T-helper 17 cell (primary cell): ENCODE measurements at places on chromosomes 5 and 9. TPM values are rescaled to one million over a fixed set of nuclear protein-coding genes. Genes with fewer than 3 reads are reported as not detected.
A peak's percentile ranks its signal among the peaks of the same experiment; 100 is the strongest.

The DNAJC25 gene
- total RNA-seq = 3.6 TPM

The OTP gene
- total RNA-seq = not detected

The SPATA6L gene
- 5.7 TPM for total RNA-seq

DNA sequence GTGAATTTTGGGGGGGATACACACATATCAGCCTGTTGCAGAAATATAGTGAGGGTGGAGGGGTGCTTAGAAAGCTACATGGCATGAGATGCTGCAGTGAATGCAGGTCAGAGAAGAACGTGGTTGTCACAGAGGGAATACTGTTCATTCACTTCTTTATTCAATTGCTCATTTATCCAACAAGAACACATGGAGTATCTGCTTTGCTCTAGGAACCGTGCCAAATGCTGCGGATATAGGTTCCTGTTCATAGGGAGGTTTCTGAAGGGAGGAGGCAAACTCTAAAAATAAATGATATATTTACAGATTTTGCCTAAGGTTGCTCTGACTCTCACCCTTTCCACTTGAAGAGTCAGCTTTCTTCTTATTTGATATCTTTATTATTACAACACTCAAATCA lies 444.3 kb upstream of the CLINT1 start:
- no peak for DNase-seq

DNA sequence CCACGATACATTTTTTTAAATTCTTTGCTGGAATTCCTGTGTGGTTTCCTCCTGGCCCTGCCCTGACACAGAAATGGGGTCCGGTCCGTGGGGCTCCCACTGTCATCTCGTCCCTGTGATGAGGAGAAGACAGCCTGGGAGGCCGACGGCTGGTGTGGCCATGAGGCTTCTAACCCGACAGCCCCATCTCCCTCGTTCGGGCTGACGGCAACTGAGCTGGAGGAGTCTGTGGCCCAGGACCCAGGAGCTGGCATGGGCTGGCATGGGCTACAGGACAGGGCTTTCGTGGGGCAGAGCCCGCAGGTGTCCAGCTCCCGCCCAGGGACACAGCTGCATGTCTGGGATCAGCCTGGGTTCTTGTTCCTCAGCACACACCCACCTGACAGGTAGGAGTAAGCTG lies 13.8 kb downstream of the LCN9 start:
- DNase-seq = no peak

- DNase-seq = no peak
These were observed 450 bp downstream of the GPBP1 start for GRCh38 chr5:57174128-57174889.

DNA sequence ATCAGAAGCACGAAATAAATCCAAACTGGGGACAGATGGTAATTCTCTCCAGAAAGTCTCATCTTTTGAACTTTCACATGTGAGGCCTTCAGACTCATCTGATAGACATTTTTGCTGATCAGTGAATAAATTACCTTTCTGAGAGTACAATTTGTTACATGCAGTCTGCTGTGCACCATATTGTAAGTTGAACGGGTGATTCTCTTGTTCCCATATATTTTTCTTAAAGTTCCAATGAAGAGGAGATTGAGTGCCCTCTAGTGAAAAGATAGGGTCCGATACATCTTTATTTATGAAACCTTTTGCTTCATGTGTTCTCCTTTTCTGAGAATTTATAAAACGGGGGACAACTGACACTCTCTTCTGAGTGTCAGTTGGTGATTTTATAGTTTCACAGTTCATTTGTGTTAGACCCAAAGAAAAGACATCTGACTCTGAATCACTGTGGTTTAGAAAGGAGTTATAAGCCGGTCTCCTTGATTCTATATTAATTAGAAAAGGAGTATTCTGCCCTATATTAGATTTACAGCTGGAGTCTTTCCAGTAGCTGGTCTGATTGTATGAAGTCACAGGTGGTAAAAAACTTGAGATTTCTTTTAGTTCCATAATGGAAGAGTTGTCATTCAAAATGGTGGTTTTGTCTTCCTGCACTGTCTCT lies 30.4 kb downstream of the GNG10 start:
- DNase-seq = no peak

DNA sequence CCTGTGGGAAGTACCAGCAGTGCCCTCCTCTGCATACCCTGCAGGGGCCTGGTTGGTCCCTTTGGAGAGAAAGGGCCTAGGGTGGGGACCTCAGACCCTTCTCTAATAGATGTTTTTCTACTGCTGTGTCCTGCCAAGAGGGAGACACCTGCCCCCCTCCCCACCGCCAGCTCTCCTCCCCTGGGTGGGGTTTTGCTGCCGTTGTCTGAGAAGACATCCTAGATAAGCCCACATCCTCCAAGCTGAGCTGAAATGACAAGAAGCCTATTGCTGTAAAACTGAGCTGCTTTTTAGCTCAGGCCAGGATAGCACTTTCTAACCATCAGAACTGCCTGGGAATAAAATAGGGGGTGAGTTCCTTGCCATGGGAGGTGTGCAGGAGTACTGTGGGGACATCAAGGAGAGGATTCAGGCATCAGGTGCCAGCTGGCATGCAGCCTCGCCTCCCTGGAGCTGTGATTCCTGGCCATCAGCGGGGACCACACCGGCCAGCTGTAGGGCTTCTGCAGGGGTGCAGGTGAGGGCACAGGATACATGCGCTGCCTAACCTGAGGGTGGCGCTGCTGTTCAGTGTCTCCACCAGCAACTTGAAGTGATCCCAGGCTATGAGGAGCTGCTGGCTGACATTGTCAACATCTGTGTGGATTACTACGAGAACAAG lies 37.9 kb downstream of the CYFIP2 start:
- DNase-seq = peak; percentile 38

DNA sequence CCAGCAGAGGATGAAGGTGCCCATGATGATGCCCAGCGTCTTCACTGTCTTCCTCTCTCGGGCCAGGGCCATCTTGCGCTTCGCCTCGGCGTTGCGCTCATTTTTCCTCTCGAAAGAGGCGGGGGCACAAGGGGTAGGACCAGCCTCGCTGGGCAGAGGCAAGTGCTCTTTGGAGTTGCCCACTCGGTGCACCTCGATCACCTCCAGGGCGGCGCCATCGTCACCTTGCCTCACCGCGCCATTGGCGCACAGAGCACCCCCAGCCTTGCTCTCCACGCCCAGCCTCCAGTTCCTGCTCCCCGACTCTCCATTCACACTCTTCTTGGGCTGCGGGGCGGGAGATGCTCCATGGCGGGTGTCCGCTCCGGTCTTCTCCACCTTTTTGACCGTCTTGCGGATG lies 1.6 kb downstream of the HTR1A start:
- DNase-seq = no peak

DNA sequence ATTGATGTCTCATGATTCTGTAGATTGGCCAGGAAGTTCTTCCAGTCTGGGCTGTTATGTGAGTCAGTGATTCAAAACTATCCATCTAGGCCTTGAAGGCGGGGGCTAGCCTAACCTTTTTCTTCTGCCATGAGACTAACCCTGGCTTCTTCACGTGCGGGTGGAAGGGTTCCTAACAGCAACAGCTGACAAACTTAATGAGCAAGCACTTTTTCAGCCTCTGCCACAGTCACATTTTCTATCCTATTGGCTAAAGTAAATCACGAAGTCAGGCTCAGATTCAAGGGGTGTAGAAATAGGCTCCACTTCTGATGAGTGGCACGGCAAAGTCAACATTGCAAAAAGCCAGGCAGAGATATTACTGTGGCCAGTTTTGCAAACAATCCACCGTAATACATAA lies 68.4 kb downstream of the STK32A start:
- no peak for DNase-seq

GRCh38 chr9:27425827-27426510 lies 98.1 kb upstream of the IFNK start:
- DNase-seq = no peak

GRCh38 chr5:151684690-151685361 lies 1.9 kb downstream of the SPARC start:
- DNase-seq = no peak
